Spinal cord (tissue), 10 donors: ENCODE measurements at places on chromosomes 4 and X. TPM values are rescaled to one million over a fixed set of nuclear protein-coding genes. Genes with fewer than 3 reads are reported as not detected.

Gene SPATA4
- total RNA-seq, result 0.50 TPM

Gene POF1B
- total RNA-seq, result 0.20 TPM

Gene TRIML2
- not detected for total RNA-seq

Gene PCDH18
- total RNA-seq, result 68.1 TPM

Gene TMEM156
- total RNA-seq, result 0.72 TPM

Gene TRIM61
- total RNA-seq, result 3.6 TPM

Gene BTK
- total RNA-seq, result 7.3 TPM

Gene XG
- not detected for total RNA-seq

Gene PRRG3
- 7.7 TPM for total RNA-seq

Gene TMPRSS11B
- total RNA-seq, result not detected

Gene FAM53A
- 1.1 TPM for total RNA-seq

Gene DMP1
- total RNA-seq, result 0.39 TPM

Gene OTUD5
- total RNA-seq, result 35.7 TPM

Gene OCIAD2
- 16.4 TPM for total RNA-seq
